T-helper 22 cell (primary cell): ENCODE measurements at places on chromosomes 12 and 14.

DNA sequence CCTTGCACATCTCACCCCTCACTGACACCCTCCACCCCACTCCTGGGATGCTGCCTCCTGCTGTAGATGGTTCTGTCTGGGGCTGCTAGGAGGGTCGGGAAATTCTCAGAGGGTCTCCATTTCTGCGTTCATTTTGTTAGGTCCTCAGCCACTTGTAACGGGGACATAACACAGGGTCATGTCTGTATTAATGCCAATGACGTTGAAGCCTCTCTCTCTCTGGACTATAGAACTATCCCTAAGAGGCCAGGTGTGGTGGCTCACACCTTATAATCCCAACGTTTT is 14.6 kb downstream of the SIVA1 start:
- no peak for DNase-seq

GRCh38 chr12:118189741-118190191 is 53.8 kb downstream of the PEBP1 start:
- no peak for DNase-seq

GRCh38 chr12:13404631-13405473 is 208.3 kb downstream of the EMP1 start:
- no peak for DNase-seq

GRCh38 chr12:57861967-57862366 is 15.4 kb upstream of the CTDSP2 start:
- no peak for DNase-seq

- no peak for DNase-seq
These were observed 58.5 kb downstream of the NUAK1 start for GRCh38 chr12:106080041-106080790.

DNA sequence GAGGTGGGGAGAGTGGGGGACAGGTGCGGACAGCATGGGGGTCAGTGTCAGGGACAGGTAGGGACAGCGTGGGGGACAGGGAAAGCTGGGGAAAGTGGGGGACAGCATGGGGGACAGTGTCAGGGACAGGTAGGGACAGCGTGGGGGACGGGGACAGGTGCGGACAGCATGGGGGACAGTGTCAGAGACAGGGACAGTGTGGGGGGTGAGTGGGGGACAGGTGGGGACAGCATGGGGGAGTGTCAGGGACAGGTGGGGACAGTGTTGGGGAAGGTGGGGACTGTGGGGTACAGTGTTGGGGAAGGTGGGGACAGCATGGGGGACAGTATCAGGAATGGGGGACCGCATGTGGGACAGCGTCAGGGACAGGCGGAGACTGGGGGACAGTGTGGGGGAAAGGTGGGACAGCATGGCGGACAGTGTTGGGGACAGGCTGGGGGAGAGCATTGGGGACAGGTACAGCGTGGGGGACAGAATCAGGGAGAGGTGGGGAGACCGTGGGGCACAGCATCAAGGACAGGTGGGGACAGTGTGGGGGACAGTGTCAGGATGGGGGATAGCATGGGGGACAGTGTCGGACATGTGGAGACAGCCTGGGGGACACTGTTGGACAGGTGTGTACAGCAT is 96.1 kb downstream of the TMEM121 start:
- DNase-seq = no peak

DNA sequence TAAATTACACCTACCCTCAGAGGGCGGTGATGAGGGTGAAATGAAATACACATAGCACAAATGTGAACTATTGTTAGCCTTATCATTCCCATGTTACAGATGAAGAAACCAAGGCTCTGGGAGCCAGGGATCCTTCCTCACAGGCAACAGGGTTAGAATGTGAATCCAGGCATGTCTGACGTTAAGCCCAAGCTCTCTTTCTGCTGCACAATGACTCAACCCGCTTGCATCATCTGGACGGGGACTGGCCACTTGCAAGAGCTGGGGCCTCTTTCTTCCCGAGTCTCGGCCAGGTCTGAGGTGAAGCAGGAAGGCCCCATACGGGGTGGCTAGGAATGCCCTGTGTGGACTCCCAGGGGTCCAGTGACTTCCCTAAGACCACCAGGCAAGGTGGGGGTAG is 105.2 kb downstream of the RBM19 start:
- DNase-seq = no peak
